AG08396 (cell line): ENCODE measurements at places on chromosomes 7 and 10.
A peak's percentile ranks its signal among the peaks of the same experiment; 100 is the strongest.

DNA sequence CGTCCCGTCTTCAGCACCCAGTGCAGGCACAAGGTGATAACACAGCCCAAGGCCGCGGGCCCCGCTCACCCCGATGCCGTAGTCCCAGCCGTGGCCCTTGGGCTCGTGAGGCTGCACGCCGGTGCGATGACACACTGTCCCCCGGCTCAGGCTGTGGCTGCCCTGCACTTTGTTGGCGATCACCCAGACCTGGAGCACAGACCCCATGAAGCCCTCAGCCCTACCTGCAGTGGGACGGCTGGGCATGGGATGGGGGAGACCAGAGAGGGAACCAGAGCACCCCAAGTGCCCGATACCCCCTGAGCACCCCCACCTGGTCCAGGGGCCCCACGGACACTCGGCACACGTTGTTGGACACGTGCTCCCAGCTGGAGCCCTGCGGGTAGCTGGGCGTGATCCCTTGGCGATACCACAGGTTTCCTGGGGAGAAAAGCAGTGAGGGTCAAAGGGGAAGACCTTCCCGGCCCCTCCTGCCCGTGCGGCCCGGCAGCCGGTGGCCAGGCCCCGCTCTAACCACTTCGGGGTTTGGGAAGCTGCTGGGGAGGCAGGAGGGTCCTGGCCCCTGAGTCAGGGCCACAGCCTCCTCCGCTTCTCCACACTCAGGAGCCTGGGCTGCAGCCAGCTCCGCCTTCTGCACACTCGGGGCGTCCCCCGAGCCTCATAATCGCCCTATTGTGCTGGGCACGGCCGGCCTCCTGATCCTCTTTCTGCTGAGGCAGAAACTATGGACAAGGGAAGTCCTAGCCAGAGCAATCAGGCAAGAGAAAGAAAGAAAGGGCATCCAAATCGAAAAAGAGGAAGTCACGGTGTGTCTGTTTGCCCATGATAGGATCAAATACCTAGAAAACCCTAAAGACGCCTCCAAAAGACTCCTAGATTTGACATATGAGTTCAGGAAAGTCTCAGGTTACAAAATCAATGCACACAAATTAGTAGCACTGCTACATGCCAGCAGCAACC is 6.7 kb downstream of the BHLHA15 start:
- no peak for DNase-seq

DNA sequence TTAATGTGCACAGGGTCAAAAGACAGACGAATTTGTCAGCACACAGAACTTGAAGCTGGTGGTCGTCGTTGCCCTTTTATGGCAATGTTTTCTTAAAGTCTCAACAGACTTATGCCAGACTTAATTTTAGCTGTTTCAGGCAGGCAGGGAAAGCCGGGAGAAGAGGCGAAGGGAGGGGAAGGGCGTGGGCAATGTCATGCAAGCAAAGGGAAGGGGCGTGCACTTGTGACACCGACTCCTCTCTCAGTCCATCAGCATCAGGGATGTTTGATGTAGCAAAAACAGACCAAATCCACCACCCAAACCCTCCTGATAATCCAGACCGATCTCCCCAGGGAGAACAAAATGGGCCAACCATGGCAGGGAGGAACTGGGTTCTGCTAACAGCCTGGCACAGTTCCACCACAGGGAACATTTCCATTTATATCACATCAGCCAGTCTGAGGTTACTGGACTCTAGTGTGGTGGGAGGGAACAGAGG is 118.1 kb upstream of the RHEB start:
- DNase-seq = no peak

GRCh38 chr10:70761727-70762350 is 23.3 kb downstream of the TBATA start:
- DNase-seq = no peak

DNA sequence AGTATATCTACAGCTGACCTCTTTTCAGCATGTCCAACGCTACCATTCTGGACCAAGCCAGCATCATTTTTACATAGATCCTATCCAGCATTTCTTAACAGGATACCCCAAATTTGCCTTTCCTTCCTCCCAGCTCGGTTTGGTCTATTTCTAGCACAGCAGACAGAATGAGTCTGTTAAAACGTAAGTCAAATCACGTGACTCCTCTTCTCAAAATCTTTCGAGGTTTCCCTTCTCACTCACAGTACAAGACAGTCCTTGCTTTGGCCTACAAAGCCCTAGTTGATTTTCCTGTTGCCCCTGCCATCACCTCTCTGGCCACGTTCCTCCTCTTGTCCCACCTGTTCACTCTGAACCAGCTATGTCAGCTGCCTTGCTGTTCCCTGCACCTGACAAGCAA is 711.7 kb downstream of the SORCS3 start:
- DNase-seq = no peak

GRCh38 chr10:70698211-70698610 is 25.9 kb downstream of the ADAMTS14 start:
- DNase-seq = no peak

GRCh38 chr10:75678527-75678926 is 247.1 kb downstream of the LRMDA start:
- DNase-seq = no peak

GRCh38 chr7:20828947-20829346 is 42.3 kb upstream of the SP8 start:
- no peak for DNase-seq

GRCh38 chr7:12727455-12728191 is 40.2 kb downstream of the ARL4A start:
- no peak for DNase-seq

- DNase-seq = no peak
These were observed 914 bp downstream of the ZNF37A start for GRCh38 chr10:38094927-38095574.

DNA sequence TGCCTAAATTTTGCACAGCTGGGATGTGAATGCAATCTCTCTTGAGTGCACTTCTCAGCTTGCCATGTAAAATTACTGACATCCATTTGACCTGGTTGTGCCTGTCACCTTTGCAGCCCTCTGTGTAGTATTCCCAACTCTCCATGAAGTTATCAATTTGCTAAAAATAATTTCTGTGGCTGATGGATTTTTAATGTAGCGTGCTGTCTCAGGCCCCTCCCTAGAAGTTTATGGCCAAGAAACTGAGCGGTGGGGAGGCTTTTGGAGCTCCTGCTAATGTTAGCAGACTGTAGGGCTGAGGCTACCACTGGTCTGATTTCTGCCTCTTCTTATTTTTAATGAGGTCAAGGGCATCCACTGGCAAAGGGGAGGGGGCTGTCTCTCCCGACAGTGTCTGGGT is 577.0 kb upstream of the DPP6 start:
- DNase-seq = no peak

DNA sequence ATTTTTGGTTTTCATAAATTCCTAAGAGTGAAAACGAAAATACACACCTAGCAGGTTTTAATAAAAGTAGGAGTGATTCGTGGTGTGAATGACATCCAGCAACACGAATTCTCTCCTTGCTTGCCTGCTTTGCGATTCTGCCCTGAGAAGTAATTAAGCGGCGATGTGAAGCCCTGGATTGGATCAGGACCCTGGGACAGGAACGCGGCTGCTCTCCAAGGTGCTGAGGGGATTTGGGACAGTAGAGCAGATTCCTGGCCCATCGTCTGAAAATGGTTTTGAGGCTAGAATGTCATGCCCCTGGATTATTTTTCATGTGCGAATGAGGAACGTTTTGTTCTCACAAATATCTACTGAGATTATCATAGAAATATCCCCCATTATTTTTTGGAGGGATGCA is 7.8 kb downstream of the NPS start:
- peak; percentile 16 for DNase-seq

DNA sequence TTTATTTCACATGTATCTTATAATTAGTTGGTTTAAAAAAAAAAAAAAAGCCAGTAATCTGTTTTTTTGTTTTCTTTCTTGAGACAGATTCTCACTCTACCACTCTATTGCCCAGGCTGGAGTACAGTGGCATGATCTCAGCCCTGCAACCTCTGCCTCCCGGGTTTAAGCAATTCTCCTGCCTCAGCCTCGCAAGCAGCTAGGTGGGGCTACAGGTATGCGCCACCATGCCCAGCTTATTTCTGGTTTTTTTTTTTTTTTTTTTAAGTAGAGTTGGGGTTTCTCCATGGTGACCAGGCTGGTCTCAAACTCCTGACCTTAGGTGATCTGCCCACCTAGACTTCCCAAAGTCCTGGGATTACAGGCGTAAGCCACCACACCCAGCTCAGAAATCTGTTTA is 34.1 kb upstream of the CAPZA2 start:
- DNase-seq = no peak

DNA sequence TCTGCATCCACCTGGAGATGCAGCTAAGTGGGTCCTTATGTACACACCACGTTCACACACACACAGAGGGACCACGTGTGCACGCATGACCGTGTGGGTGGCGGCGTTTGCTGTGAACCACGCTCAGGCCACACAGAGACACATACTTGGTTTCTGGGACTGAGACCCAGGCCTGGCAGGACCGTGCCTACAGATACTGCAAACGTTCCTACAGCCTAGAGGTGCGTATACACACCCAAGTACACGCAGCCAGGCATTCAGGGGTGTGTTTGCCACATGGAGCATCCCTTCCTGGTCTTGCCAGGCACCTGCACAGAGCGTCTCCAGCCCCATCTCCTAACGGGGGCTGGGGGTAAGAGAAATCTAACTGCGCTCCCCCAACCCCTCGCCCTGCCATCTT is 49.0 kb upstream of the GTF2IRD1 start:
- no peak for DNase-seq

- no peak for DNase-seq
These were observed 88.6 kb upstream of the KCNIP2 start for GRCh38 chr10:101932183-101932582.

- peak; percentile 58 for DNase-seq
These were observed 76.0 kb upstream of the DNAAF5 start for GRCh38 chr7:650339-651031.

- DNase-seq = no peak
These were observed 176.0 kb upstream of the INSYN2A start for GRCh38 chr10:127372361-127372760.
